ENCODE measurements at places on chromosomes 13 and 19.

DNA sequence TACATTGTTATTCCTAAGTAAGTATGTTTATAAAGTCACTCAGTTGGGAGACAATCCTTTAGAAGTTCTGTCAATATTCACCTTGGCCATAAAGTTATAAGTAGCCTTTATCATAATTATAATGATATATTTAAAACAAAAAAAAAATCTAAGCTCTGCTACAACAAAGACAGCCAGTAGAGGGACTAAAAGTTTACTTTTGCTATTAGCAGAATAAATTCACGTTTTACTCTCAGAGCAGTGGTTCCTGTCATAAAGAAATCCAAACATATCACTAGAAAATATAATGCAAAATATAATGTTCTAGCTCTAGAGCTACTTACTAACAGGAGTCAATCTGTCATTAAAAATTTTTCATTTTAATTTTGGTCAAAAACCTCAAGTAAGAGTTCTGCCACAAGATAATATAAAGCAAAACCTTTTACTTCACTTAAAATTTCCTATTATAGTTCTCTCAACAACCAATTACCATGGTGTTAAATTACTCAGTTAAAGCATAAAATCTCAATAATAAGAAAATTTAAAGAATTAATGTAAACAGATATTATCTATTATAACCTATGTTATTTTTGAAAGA is 17.7 kb downstream of the INTS6 start:
- no peak for DNase-seq

DNA sequence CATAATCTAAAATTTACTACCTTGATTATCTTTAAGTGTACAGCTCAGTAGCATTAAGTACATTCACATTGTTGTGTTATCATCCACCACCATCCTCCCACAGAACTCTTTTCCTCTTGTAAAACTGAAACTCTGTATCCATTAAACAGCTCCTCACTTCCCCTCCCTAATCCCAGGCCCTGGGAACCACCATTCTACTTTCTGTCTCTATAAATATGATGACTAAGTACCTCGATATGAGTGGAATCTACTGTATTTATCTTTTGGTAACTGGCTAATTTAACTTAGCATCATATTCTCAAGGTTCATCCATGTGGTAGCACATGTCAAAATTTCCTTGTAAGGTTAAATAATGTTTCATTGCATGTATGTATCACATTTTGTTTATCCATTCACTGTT is 49.0 kb upstream of the POMP start:
- DNase-seq, result no peak

GRCh38 chr13:110521946-110522345 is 39.6 kb downstream of the RAB20 start:
- DNase-seq, result no peak

GRCh38 chr13:58698531-58698930 is 1067.0 kb downstream of the PCDH17 start:
- no peak for DNase-seq

- no peak for DNase-seq
Measured at GRCh38 chr13:56622840-56623239, 517.9 kb upstream of the PRR20A start.

DNA sequence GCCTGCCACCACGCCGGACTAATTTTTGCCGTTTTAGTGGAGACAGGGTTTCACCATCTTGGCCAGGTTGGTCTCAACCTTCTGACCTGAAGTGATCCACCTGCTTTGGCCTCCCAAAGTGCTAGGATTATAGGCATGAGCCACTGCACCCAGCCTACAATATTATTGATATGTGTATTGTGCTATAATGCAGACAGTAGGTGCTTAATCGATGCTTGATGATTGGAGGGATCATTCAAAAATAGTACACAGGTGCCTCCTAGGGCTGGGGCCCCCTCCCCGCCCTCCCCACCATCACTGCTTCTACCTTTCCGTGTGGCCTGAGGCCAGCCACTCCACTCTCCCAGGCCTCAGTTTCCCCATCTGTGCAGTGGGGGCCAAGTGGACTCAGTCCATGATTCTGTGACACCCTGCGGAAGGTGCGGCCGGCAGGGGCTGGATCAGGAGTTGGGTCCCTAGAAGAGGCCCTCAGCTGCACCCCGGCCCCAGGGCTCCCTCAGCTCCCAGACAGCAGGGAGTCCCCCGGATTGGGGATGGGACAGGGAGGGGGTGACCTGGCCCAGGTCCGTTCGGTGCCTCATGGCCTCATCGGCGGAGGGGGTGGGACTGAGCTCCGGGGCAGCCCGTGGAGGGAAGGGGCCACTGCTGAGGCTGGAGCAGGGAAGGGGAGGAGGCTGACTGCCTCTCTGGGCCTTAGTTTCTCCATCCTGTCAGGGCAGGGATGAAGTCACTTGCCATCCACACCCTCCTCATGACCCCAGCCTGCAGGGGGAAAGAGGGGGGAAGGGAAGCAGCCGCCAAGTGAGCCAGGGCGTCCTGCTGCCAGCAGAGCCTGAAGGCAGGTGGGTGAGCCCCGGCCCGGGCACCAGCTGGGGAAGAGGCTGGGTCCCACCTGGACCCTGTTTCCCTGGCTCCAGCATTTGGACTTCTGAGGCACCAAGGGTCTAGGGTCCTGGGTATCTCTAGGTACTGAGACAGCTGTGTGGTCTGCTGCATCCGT is 1.2 kb downstream of the ADAMTSL5 start:
- no peak for DNase-seq

DNA sequence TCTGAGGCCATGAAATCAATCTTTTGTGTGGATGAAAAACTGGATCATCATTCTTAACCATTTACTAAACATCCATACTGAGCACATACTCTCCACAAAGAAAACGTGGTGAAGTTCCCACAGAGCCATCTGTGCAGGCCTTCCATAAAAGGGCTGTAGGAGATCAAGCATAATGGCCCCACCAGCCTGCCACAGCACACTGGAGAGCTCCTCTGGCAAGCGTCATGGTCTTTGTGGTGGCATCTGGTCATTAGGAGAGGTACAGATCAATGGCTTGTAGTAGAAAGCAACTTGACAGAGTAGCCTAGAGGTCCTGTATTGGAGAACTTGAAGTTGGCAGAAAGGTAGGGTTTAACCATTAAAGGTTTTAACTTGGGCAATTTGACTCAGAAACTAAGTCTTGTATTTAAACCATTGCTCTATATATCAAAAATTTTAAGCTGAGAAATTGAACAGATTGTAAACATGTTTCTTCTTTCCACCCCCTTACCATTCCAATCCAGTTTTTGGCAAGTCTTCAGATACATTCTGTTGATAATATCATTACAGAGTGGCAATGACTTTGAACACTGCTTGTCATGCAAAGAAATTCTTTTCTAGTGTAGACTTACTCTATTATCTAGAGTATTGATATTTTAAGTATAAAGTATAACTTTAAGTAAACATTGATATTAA is 128.3 kb downstream of the LMO7 start:
- DNase-seq, result no peak

All from NCI-H187 (cell line).